Smooth muscle cell of the brain vasculature (primary cell): ENCODE measurements at places on chromosomes 4 and X.

GRCh38 chr4:147940171-147940570 is 208.3 kb downstream of the ARHGAP10 start:
- DNase-seq, result no peak

- no peak for DNase-seq
Measured at GRCh38 chrX:150842198-150842685, 56.2 kb downstream of the CD99L2 start.

GRCh38 chr4:84799318-84799717 is 167.2 kb downstream of the WDFY3 start:
- DNase-seq, result no peak

- no peak for DNase-seq
Measured at GRCh38 chr4:17285747-17286146, 226.1 kb downstream of the QDPR start.

- no peak for DNase-seq
Measured at GRCh38 chr4:36206603-36207311, 37.6 kb downstream of the ARAP2 start.

- no peak for DNase-seq
Measured at GRCh38 chrX:122219226-122219625, 964.9 kb upstream of the GRIA3 start.

- DNase-seq, result no peak
Measured at GRCh38 chrX:21934414-21934813, 6.1 kb upstream of the SMS start.

- DNase-seq, result no peak
Measured at GRCh38 chr4:124953486-124953885, 241.0 kb upstream of the ANKRD50 start.

DNA sequence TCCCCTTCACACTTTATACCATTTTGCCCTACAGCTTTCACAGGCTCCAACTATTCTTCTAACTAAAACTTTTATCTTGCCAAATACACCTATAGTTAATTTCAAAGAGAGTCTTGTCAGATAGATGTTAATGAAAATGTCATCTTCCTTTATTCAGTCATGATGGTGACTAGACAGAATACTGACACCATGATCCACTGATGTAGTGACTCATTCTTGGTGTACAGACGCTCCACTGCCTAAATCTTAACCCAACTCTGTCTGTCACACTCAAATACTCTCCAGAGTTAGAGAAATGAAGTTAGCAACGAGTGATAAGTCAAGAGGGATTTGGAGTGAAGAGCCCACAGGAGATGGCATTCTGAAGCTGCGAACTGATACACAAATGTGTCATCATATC is 32.1 kb upstream of the HDAC8 start:
- DNase-seq, result no peak

GRCh38 chr4:2266181-2266580 is 4.3 kb upstream of the MXD4 start:
- DNase-seq, result no peak

- DNase-seq, result peak; percentile 33
Measured at GRCh38 chr4:150078041-150078578, at the start of gene DCLK2. Gene DCLK2 (plus strand): TSS chr4:150078445. CDS start chr4:150079028, 583 bp downstream.

GRCh38 chr4:73230865-73231517 is 27.6 kb downstream of the ANKRD17 start:
- no peak for DNase-seq

- DNase-seq, result no peak
Measured at GRCh38 chrX:103607364-103608305, at the start of gene TCEAL3. Gene TCEAL3 (plus strand): TSS chrX:103607963. CDS start chrX:103609065, 1,102 bp downstream.

- DNase-seq, result no peak
Measured at GRCh38 chrX:94854251-94854650, 1180.2 kb downstream of the FAM133A start.

- DNase-seq, result no peak
Measured at GRCh38 chrX:70196961-70197720, 19.9 kb downstream of the DGAT2L6 start.

DNA sequence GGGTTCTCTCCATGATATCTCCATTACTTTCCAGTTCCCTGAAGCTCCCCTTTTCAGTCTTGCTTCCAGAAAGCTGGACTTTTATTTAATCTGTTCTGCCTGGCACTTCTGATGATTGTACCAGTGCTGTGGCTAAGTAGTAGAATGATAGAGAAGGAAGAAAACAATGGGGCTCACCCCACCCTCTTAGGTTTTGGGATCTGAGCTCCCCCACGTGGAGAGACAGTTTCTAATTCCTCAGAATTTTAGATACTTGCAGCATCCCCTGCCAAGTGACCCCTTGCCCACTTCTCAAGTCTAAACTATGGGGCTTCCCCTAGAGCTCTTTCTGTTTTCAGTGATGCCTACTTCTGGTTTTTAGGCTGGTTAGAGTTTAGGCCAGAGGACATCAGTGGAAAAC is 73.9 kb downstream of the GC start:
- no peak for DNase-seq

DNA sequence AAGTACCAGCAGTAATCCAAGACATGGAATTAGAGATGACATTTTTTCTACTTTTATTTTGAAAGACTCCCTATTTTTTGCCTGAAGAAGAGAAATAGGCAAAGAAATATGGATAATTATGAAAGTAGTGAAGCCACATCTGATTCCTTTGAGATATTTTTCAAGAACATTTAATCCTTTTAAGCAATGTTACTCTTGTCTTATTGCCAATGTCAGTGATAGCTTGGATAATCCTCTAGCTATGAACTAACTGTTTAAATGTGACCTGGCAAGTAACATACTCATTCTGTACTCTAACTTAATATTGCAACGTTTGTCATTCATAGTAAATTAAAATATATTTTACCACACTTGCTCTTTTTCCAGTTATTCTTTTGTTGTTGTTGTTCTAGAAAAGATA is 181.3 kb downstream of the VEGFC start:
- no peak for DNase-seq

- no peak for DNase-seq
Measured at GRCh38 chr4:136088211-136088867, 1444.0 kb downstream of the PCDH18 start.

- peak; percentile 85 for DNase-seq
Measured at GRCh38 chr4:26022346-26023202, 108.6 kb downstream of the SMIM20 start.

DNA sequence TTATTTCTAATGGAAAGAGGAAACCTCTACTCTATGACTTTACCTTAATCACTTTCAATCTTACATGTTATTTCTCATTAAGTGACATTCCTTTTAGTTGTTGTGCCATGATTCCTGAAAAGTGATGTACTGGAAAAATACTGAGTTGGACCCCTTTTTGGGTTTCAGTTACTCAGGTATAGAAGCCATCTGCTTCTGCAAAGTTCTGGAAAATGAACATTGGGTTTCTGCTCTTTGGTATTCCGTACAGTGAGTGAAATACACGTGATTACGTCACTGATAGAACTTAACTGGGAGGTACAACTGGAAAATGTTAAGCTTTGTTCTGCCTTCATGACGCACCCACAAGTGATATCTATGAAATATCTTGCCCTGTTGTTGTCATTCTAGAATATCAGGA is 114.7 kb downstream of the MID1 start:
- DNase-seq, result no peak

DNA sequence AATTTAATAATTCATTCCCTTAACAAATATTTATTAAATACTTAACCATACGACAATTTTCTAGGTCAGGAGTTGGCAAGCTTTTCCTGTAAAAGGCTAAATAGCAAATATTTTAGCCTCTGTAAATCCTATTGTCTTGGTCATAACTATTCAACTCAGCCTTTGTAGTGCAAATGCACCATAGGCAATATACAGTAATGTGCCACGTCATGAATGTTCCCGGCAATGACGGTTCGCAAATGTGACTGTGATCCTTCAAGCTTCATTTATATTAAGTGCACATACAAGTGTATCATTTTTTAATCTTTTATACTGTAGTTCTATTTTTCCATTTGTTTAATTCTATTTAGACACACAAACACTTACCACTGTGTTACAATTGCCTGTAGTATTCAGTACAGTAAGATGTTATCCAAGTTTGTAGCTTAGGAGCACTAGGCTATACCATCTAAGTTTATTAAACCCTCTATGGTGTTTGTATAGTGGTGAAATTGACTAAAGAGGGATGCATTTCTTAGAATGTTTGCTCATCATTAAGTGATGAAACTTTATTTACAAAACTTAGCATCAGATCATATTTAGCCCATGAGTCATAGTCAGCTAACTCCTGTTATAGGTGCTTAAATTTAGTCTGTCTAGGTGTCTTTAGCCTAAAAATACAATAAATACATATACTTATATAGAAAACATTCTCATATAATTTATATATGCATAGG is 553.6 kb downstream of the STPG2 start:
- no peak for DNase-seq

- DNase-seq, result no peak
Measured at GRCh38 chrX:129779747-129780146, at the start of gene SASH3. Gene SASH3 (plus strand): TSS chrX:129779949. CDS start chrX:129780098, 149 bp downstream.

GRCh38 chr4:81062001-81062400 is 31.5 kb downstream of the BMP3 start:
- no peak for DNase-seq

DNA sequence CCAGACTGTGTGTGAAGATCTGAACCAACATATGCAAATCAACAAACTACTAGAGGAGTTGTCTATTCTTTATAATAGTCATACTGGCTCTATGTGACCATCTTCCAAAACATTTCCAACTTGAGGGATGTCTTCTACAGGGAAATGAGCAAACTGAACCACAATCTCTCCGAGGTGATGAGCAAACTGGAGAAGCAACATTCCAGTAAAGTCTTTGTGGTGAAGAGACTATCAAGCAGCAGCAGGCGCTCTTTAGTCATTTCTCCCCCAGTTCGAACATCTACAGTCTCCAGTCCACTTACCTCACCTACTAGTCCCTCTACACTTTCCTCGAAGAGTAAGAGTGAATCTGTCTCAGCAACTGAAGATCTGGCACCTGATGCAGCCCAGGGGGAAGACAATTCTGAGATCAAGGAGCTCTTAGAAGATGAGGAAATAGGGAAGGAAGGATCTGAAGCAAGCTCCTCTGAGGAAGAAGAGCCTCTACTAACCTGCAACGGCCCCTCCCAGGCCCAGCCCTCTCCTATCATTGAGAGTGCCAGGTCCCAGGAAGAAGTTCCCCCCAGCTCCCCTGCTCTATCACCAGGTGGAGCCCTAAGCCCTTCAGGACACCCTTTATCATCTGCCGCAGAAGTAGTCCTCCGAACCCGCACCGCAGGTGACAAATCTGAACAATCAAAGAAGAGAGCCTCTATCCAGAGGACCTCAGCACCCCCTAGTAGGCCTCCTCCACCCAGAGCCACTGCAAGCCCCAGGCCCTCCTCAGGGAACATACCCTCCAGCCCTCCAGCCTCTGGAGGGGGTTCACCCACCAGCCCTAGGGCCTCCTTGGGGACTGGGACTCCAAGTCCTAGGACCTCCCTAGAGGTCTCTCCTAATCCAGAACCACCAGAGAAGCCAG is 98.1 kb downstream of the HNRNPD start:
- DNase-seq, result no peak

- DNase-seq, result no peak
Measured at GRCh38 chr4:155207534-155208257, 740 bp upstream of the NPY2R start.

DNA sequence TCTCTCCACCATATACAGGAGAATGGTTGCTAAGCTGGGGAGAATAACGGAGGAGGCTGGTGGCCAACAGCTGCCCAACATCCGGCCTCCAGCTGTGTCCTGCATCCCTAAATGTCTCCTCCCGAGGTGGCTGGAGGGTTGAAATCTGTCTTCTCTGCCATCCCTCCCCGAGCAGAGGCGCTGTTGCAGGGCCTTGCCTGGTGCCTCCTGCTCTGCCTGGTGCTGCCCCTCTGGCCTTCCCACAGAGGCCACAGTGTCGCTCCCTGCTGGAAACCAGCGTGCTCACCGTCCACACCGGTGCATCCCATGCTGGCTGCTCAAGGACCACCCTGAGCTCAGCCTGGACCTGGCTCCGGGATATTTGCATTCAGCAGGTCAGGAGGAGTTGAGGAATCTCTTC is 115.2 kb downstream of the ENPP6 start:
- DNase-seq, result no peak

- no peak for DNase-seq
Measured at GRCh38 chr4:43351970-43352806, 459.7 kb downstream of the GRXCR1 start.

DNA sequence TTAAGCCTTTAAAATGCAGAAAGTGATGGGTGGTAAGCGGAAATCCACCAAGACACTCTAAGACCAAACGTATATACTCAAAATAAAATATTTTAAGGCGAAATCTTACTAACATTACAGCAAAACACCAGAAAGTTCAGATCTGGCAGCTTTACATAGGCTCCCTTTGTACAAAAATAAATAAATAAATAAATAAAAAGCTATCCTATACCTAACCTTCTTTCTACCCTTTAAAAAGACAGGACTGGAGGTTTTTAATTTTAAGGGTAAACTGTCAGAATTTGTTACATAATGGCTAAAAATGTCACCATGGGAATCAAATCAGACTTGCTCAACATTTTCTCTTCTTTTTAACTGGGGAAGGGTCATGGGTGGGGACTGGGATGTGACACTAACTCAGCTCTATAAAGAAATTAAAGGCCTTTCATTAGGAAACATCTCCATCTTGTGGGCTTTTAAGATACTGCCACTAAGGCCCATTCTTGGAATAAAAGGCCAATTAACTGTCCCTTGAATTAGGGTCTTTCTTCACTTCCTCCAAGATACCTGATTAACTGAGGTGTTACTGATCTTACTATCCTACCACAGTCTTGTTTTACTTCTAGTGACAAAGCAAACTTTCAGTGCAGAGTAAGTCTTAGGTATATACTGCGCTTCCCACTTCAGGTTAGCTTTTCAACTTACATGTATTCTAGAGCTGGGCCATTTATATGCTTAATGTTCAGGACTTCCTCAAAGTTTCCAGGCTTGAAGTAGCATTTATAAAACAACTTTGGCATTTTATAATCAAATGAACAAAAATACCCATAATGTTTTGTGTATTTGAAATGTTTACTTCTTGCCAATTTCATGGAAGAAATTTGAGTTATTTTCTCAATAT is 13.3 kb downstream of the HNRNPD start:
- DNase-seq, result no peak

GRCh38 chr4:26524011-26524410 is 33.7 kb upstream of the CCKAR start:
- no peak for DNase-seq

DNA sequence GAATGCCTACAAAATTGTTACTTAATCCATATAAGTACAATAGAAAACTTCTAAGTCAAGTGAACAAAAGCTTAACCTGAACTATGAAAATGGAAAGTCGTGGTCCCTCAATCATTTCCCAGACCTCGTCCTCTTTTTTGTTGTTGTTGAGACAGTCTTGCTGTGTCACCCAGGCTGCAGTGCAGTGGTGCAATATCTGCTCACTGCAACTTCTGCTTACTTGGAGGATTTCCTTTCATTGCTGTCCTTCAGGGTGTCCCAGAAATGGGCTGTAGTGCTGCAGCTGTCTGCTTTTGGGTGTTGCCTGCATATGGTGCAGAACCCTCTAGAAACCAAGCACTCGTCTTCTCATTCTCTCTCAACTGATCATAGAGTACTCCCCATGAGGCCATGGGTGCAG is 75.0 kb upstream of the IL2 start:
- no peak for DNase-seq

GRCh38 chrX:24113181-24113580 is 36.3 kb upstream of the ZFX start:
- no peak for DNase-seq

GRCh38 chr4:60241866-60242265 is 958.3 kb upstream of the ADGRL3 start:
- no peak for DNase-seq
